Transverse colon (tissue), 4 donors: ENCODE measurements at places on chromosomes 1 and 21.
A peak's percentile ranks its signal among the peaks of the same experiment; 100 is the strongest.

GRCh38 chr1:98203466-98203865, 282.6 kb upstream of the DPYD start:
- H3K4me3 ChIP-seq: no peak overlapping the region
- no peak for DNase-seq
- H3K4me1 ChIP-seq: no peaks in the 10 kb centered on the region
- H3K36me3 ChIP-seq: no peaks in the 10 kb centered on the region
- H3K27me3 ChIP-seq: no peaks in the 10 kb centered on the region

- H3K36me3 ChIP-seq: no peaks in the 10 kb centered on the region
- H3K4me3 ChIP-seq: no peak overlapping the region
- H3K27ac ChIP-seq: no peak overlapping the region
- H3K27me3 ChIP-seq: no peaks in the 10 kb centered on the region
- peaks cover 29% of the 10 kb centered on the region for H3K4me1 ChIP-seq
- no peak for DNase-seq
These were observed 2.5 kb downstream of the ZCCHC17 start for GRCh38 chr1:31299365-31299764.

DNA sequence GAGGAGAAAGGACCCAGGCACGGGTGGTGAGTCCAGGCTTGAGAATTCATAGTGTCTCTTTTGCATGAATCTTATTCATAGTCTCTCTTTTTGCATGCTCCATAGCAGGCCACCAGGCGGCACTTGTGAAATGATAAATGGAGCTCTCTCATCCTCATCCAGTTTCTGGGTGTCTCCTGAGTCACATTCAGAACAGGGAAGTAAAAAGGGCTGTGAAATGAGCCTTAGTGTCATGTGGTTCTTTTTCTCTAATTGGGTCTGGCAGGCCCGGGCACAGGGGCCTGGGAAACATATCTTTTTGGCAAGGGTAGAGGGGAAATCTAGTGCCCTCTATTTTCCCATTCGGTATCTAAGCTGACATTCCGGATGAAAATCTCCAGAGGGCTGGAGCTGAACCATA, 19.1 kb upstream of the NCF2 start:
- H3K27ac ChIP-seq: peak overlapping the region; percentile 59
- no peaks in the 10 kb centered on the region for H3K27me3 ChIP-seq
- no peak overlapping the region for H3K4me3 ChIP-seq
- no peaks in the 10 kb centered on the region for H3K36me3 ChIP-seq

GRCh38 chr1:18739897-18740296, 109.3 kb downstream of the PAX7 start:
- DNase-seq: no peak
- no peak overlapping the region for H3K27ac ChIP-seq
- H3K4me1 ChIP-seq: no peaks in the 10 kb centered on the region
- H3K36me3 ChIP-seq: no peaks in the 10 kb centered on the region

DNA sequence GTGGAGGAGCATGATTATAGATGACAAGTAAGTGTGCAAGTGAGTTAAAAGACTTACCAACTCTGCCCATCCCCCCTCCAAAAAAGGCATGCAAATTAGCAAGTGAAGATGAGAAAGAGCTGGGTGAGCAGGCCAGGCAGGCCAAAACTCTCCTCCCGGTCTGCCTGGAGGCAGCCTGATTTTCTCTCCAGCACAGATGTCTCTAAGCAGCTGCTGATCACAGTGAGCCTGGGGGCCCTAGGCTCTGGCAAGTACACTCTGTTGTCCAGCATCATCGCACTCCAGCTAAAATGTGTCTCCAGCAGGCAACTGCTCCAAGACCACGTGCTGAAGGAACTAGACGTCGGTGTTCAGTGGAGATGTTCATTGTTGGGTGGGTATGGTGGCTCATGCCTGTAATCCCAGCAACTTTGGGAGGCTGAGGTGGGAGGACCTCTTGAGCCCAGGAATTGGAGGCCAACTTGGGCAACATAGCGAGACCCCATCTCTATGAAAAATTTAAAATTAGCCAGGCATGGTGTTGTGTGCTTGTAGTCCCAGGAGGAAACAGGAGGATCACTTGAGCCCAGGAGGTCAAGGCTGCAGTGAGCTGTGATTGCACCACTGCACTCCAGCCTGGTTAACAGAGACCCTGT, 56.7 kb upstream of the PUM1 start:
- no peak for DNase-seq
- no peak overlapping the region for H3K27ac ChIP-seq
- no peaks in the 10 kb centered on the region for H3K4me1 ChIP-seq

DNA sequence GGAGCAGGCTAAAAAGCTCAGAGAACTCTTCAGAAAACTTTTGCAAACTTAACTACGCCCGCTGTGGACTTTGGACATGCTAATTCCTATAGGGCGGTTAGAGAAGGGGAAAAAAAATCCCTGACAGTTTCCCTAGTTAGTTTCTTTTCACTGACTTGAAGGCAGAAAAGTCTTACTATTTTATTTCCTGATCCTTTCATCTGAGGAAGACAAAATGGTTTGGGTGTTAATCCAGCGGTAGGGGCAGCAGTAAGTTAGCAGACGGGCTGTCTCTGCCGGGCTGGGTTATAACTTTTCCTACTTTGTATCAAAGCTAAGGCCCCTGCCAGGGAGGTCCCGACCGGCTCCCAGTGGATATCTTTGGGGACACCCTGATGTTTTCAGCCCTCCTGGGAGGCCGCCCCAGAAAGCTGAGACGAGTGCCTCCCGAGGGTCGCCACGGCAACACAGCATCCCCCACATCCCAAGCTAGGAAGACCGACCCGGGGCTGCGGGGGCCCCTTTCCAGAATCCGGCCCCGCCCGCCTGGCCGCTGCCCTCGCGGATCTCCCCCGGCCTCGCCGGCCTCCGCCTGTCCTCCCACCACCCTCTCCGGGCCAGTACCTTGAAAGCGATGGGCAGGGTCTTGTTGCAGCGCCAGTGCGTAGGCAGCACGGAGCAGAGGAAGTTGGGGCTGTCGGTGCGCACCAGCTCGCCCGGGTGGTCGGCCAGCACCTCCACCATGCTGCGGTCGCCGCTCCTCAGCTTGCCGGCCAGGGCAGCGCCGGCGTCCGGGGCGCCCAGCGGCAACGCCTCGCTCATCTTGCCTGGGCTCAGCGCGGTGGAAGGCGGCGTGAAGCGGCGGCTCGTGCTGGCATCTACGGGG, 162.6 kb downstream of the RUNX1 start:
- H3K27me3 ChIP-seq: peaks cover 29% of the 10 kb centered on the region
- H3K27ac ChIP-seq: peak overlapping the region; percentile 95
- peak; percentile 72 for DNase-seq
- H3K4me3 ChIP-seq: peak overlapping the region; percentile 27
- peaks cover 60% of the 10 kb centered on the region for H3K4me1 ChIP-seq

GRCh38 chr1:232793944-232794343, 11.3 kb upstream of the MAP10 start:
- peak; percentile 32 for DNase-seq
- H3K4me1 ChIP-seq: peaks cover 14% of the 10 kb centered on the region
- no peaks in the 10 kb centered on the region for H3K36me3 ChIP-seq
- H3K27ac ChIP-seq: peak overlapping the region; percentile 15

DNA sequence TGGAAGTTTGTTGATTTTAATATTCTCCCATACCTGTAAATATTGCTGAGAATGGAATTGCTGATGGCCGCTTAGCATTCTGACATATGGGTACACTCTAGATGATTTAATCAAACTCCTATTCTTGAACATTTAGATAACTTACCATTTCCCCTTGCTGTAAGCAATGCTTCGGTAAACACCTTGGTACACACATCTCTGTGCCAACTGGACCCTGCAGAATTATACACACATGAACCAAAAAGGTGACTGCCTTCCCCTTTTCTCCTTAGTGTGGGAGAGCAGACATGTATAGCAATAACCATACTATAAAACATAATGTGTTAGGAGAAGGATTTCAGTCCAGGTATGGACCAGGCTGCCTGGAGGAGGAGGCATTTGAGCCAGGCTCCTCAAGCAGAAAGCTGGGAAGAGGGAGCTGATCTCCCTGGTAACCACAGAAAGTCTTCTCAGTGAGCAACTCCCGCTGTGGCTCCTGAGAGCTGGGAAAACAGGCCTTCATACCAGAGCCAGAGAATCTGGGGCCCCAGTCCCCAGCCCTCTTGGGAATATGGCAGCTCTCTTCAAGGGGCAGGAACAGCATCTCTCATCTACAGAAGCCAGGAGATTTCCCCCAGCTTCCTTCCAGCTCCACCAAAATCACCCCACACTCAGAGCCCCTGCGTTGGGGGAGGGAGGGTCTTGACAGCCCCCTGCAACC, 33.9 kb upstream of the CSF1 start:
- H3K27ac ChIP-seq: peak overlapping the region; percentile 81
- no peak overlapping the region for H3K4me3 ChIP-seq
- H3K4me1 ChIP-seq: peaks cover 30% of the 10 kb centered on the region
- DNase-seq: no peak

DNA sequence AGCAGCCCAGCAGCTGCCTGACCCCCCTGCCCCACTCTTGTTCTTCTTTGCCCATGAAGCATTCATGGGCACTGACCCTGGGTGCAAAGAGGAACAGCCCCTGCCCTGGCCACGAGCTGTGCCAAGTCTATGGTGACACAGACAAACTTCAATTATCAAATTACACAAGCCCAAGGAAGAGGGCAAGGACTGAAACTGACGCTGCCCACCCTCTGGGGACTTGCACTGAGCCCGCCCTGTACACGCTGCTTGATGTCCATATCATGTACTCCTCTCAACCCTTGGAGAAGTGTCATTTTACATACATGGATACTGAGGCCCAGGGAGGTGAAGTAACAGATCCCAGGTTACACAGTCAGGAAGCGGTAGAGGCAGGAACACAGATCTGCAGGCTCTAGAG, 32.1 kb downstream of the NKAIN1 start:
- DNase-seq: no peak
- H3K36me3 ChIP-seq: no peaks in the 10 kb centered on the region
- no peak overlapping the region for H3K4me3 ChIP-seq
